Right lobe of liver (tissue), 6 donors: ENCODE measurements at places on chromosomes 7 and 10. TPM values are rescaled to one million over a fixed set of nuclear protein-coding genes. Genes with fewer than 3 reads are reported as not detected.

Gene CPA5
- not detected for total RNA-seq

Gene SLC18A2
- 0.27 TPM for total RNA-seq

Gene ENTPD1
- 4.1 TPM for total RNA-seq

Gene JMJD1C
- total RNA-seq: 29.6 TPM

Gene CUL1
- 46.3 TPM for total RNA-seq

Gene NPY
- total RNA-seq: not detected
